ENCODE measurements at places on chromosomes 7 and 10. TPM values are rescaled to one million over a fixed set of nuclear protein-coding genes. Genes with fewer than 3 reads are reported as not detected.

GRCh38 chr10:118041316-118041715 is 5.4 kb downstream of the RAB11FIP2 start:
- no peak for DNase-seq

SPDYE6 gene
- total RNA-seq: not detected

SLC13A1 gene
- not detected for total RNA-seq

GRCh38 chr7:50209461-50210135 is 94.9 kb upstream of the IKZF1 start:
- no peak for DNase-seq

DNA sequence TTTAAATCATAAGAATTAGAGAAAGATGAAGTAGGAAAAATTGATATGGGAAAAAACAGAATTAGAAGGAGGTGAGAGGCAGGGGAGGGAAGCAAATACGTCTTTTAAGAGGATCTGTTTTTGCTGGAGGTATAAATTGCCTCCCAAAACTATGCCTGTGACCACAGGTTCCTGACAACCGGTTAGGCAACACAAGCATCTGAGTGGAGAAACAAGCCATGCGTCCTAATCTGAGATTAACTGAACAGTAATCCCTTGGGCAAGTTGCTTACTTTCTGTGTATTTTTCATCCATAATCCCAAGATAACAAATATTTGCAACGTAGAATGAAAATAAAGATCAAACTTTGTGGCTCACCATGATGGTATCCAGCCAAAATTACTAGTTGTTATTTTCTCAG is 149.2 kb downstream of the C1GALT1 start:
- no peak for DNase-seq

GRCh38 chr7:36690514-36691187 is 33.6 kb downstream of the AOAH start:
- DNase-seq: no peak

DNA sequence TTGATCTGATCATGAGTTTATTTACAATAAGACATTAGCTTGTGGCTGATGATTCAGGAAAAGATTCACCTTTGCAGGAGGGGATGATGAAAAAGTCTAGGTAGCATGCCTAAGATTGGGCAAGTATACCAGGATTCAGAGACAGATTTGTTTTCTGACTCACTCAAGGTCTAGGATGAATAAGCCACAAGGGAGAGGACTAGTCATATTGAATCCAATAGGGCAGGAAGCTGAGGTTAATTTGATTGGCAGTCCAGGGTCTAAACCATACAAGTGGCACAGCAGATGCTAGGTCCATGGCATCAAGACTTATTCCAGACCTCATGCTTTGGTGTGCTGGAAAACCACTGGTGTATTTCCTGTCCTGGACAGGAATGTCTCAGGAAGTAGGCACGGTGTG is 1133.4 kb downstream of the XPNPEP1 start:
- DNase-seq: no peak

- DNase-seq: no peak
These were observed 9.9 kb downstream of the FAM204A start for GRCh38 chr10:118332236-118332635.

MOSPD3 gene
- 9.4 TPM for total RNA-seq

GRCh38 chr10:76382381-76382851 is 951.0 kb downstream of the LRMDA start:
- DNase-seq: no peak

DNA sequence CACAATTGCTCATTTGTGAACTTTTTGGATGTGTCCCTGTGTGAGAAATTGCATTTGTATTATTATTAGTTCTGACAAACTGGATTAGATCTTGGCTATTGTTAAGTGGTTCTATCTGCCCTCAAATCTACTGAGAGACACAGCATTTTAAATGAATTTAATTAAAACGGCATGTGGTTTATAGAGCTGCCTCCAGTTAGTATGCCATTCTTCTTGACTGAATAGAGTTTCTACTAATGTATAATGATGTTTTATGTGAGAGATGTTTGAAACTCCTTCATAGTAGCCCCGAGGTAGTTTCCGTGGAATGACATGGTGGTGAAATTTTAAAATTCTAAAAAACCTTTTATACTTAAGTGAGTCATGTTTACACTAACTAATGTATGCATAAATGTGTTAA is 110.9 kb downstream of the DYNC1I1 start:
- no peak for DNase-seq

DNA sequence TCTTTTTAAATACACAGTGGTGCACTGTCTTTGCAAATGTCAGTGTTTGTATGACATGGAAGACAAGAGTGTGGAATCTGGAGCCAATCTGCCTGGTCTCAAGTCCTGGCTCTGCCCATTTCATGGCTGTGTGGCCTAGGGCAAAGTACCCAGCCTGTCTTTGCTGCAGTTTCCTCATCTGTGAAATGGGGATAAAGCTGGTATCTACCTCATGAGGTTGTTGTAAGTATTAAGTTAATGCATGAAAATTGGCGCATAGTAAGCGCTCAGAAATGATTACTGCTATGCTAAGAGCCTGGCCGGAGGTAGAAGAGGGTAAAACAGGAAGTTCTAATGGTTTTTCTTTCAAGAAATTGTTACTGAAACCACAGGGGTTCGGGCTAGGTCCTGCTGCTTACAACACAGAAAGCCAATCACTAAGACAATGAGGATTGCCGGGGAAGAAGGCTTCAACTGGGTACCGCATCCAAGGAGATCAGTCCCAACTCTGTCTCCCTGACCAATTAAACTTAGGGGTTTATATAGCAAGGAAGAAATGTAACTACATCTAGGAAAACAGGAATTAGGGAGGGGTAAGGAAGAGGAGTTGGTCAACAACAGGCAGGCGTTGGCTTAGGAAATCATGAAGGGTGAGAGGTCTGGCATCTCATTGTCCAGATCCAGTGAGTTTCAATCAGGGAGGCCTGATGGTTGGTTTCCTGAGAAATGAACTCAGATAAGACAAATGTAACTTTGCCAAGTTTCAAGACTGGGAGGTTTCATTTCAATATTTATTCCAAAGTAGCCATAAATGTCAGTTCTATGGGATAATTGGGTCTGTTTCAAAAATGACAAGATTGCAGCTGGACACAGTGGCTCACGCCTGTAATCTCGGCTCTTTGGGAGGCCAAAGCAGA is 57.0 kb downstream of the CHST3 start:
- DNase-seq: no peak

DNA sequence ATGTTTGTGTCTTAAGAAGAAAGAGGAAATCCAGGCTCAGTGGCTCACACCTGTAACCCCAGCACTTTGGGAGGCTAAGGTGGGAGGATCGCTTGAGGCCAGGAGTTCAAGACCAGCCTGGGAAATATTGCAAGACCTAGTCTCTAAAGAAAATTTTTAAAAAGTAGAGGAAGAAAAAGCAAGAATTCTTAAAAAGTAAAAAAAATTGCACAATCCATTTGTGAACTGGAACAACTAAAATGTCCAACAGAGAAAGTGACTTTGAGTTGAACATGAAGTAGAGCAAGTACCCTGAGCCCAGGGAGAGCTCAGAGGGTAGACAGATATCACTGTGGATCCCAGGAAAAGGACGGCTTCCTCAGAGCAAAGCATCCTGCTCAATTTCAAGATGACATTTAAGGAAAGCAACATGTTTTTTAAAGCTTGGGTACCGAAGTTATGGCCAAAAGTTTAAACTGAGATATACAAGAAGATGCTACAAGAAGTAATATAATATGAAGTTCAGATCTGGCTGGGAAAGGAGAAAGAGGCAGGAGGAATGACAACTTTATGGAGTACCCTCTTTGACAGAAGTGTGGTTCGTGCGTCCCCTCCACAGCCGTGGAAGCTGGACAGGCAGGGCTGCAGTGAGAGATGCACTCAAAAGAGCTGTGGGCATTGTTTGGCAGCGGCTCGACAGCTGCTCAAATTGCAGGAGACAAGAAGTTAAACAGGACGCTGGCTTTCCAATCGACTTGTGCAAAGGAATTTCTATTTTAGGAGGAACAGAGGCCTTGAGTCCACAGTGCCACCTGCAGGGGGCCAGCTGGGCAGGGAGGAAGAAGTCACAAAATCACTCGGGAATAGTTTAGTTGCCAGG is 201.3 kb downstream of the JCAD start:
- DNase-seq: no peak

DNA sequence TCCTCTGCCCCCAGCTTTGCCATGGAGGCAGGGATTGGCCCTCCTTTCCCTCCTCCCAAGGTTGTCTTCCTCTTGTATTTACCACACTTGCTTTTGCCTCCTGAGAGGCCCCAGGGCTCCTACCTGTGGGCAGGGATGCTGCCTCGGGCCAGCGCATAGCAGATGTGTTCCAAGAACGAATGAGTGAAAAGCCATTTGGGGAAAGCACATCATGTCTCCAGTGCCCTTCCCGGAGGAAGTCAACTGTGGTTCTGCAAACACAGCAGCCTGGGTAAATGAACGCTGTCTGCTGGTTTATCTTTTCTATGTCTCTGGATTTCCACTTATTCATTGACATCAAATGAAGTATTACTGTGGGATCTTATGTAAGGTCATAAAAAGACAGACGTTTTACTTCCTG is 161.7 kb downstream of the FANK1 start:
- DNase-seq: no peak

DNA sequence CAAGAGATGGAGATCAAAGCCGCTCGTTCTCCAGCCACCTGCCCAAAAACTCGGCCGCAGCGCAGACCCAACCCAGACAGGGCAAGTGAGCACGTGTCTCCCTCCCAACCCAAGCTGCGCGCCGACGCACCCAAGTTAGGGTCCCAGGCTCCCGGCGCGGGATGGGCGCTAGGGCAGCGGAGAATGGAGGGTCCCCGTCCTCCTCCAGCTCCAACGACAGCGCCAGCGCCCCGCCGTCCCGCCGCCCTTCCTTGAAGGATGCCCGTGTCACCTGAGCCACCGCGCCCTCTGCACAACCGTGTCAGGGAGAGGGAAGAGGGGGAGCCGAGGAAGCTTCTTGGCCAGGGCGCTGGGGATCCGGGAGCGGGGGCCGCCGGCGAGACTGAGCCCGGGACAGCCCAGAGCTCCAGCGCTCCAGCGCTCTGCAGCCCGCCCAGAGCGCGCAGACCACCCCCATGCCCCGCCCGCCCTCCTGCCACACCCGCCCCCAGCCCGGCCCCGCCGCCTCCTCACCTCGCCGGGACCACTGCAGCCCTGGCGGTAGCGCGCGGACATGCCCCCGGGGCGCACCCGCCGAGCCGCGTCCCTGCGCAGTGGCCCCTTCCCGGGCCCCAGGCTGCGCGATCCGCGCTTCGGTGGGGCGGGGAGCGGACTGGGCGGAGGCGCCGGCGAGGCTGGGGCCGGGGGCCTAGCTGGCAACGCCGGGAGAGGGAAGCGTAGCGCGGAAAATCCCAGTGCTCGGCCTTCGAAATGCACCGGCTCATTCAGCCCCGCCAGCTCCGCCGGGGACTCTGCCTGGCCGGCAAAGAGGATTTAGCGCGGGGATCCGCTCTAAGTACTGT is at the start of gene SLC16A12:
TSS of gene SLC16A12 (minus strand) at position 424 of the 842 bp plus-strand sequence. CDS start 73,016 bp downstream, outside the sequence.
- DNase-seq: no peak

GRCh38 chr10:69663369-69663947 is 33.4 kb downstream of the FAM241B start:
- DNase-seq: no peak

DNA sequence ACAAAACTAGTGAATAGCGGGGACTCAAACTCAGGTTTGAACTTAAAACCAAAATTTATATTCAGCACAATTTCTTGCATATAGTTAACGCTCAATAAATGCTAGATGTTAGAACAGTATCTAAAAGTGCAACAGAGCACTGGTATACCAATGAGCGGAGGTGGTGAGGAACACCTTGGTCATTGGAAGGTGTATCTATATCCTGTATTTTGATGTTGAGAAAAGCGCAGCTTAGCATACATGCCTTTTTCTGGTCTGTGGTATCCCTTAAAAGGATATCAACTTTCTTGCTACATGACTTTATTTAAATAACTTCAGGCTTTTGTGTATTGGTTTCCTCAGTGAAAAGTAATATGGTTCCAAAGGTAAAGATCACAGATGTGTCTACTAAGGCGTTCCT is 33.3 kb upstream of the DNAJB12 start:
- DNase-seq: no peak

GRCh38 chr7:1056785-1057410 is 12.6 kb downstream of the GPR146 start:
- DNase-seq: no peak

- no peak for DNase-seq
These were observed 144.7 kb downstream of the SPAG6 start for GRCh38 chr10:22489975-22490374.

DNA sequence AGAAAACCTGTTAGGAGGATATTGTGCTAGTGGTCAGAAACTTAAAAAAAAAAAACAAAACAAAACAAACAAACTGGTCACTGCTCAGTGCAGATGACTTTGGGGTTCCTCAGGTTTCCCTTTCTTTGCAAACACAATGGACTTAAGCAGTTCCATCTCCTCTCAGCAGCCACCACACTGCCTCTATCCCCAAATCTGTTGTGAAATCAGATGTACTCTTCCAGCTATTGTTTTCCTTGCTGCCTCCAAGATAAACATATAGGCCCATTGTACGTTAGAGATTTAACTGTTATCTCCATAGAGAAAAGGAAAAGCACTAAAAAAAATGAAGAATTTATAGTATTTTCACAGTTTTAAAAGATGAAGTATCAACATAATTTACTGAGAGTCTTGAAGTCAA is 147.1 kb downstream of the MPP7 start:
- DNase-seq: no peak

GRCh38 chr10:9824631-9825071 is 1193.0 kb upstream of the CELF2 start:
- no peak for DNase-seq

GRCh38 chr7:149883452-149883861 is 9.7 kb downstream of the ATP6V0E2 start:
- DNase-seq: peak; percentile 46

GRCh38 chr7:4013793-4014192 is 668.3 kb upstream of the FOXK1 start:
- DNase-seq: no peak

GRCh38 chr10:44234483-44234875 is 150.4 kb downstream of the CXCL12 start:
- DNase-seq: no peak

DNA sequence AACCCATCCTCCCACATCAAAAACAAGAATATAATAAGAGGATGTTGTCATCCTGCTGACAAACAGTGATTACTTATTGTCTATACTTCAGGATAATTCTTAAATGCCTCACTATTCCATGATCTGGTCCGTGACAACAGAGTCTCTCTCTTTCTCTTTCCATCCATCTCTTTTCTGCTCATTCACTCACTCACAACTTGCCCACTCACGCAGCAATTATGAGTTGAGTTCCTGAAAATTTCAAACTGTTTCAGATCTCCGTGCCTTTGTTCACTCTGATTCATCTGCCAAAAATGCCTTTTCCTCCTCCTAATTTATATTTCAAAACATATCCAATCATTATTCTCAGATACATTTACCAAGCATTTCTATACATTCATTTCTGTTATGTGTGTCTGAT is 1.4 kb downstream of the OR6B1 start:
- DNase-seq: no peak

DNA sequence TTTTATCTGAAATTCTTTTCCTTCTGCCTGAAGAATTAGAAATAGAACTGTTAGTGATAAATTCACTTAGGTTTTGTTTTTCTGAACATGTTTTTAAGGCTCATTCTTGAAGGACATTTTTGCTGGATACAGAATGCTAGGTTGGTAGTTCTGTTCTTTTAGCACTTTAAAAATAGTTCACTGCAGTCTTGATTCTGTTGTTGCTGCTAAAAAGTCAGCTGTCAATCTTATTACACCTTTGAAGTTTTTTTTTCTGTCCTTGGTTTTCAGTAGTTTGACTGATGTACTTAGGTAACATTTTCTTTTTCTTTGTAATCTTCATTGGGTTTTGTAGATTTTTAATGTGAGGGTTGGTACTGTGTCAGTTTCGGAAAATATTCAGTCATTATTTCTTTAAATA is 48.7 kb downstream of the C1GALT1 start:
- no peak for DNase-seq

TMEM26 gene
- not detected for total RNA-seq

- no peak for DNase-seq
These were observed 465 bp upstream of the NPY start for GRCh38 chr7:24283554-24283896.
